Pons (tissue), 1 donor: ENCODE measurements at places on chromosomes 6 and 20.

DNA sequence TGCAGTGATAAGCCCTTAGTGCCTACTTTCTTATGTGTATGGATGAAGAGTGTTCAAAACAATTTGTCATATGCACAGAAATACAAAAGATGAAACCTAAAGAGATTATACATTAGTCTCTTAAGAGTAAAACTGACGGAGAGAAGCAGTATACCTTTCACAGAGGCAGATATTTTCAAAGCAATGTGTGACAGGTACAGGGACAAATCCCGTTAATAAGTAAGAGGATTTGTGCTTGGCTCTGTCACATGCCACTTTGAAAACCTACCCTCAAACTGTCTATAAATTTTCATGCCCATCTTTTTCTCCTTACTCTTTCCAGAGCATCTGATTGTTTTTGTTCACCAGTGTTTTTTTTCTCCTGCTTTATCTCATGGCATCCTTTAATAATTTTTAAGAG lies 741.3 kb upstream of the MMS22L start:
- no peak for DNase-seq

DNA sequence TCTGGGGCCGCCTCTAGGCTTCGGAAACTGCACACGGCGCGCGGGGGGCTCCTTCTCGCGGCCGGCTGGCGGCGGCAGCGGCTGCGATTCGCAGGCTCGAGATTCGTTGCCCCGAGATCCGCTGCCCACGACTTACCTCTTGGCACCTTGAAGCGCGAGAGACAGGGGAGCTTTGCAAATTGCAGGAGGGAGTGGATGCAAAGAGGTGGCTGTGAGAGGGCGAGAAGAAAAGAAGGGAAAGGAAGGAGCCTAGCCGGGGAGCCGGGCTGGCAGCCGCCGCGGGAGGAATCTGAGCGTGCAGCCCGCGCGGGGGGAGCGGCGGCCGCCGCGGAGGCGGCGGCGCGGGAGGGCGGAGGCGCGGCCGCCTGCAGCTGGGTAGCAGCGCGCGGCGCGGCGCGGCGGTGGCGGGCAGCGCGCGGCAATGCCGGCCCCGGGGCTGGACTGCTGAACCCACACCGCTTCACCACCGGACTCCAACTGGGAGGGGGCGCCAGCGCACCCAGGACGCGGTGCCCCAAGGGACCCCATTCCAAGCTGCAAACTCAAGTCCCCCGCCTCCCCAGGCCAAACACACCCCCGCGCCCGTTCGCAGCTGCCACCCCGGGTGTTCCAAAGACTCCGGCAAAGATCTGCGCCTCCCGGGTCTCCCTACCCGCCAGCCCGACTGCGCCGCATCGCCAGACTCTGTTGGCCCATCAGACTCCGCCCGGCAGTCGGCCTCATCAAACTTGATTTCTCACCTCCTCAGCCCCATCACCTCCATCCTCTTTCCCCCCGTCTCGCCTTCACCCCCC lies 44.2 kb upstream of the SUPT3H start:
- DNase-seq: peak; percentile 57

GRCh38 chr6:48490658-48491057 lies 379.7 kb upstream of the PTCHD4 start:
- DNase-seq: no peak

DNA sequence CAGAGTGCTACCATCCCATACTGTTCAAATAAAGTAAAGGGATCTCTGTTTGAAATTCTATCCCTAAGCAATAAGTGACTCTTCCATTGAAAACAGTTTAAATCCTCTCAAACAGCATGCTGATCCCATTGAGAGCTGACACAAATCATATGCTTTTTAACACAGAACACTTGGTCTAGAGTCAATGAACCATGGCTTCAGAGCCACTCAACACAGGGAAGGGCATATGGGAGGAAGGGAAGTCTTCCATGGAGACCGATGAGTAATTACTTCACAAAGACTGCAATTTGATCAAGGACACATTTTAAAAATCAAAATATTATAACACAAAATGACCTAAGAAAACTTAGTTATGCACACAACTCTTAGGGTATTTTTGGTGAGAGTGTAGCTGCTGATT lies 1073.0 kb upstream of the MAP3K7 start:
- DNase-seq: no peak

DNA sequence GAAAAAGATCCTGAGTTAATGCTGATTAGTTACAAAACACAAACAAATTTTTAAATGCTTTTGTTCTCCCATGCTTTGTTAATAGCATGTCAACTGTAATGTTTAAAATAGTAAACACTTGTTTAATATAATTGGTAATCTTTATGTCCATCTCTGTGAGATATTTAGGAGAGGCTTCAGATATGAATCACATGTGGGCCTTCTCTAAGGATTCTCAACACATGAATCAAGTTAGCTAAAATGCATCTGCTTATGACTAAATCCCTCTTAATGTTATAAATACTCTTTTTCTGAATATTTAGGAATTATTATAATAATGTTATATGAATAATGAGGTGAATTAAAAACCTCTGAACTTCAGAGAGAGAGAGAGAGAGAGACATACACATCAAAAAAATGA lies 345.9 kb upstream of the MANEA start:
- no peak for DNase-seq

DNA sequence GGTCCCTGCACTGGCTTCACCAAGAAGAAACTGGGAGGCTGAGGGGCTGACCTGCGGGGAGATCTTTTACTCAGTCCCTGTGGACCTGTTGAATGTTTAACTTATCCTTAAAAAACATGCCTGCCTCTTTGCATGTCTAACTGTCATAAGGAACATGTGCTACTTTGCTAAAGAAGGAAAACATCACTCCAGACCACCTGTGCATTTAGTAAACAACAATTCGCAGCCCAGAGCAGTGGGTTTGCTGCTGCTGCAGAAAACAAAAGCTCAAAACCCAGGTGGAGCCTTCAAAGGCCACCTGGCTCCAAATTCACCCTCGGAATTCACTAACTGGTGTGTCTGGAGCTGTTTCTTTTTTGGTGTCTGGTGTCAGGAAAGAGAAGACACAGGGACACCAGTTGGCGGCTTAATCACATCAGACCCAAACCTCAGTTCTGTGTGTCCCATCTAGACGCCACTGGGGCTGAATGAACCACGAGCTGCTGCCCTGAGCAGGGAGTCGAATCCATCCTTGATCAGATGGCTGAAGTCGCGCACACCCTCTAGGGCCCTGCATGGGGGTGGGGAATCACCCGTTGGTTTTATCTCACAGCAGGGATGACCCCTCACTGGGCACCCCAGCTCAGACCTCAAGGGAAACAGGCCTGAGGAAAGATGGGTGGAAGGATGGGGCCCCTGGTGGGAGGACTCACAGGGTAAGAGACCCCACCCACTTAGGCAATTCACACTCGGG lies 344.3 kb downstream of the PREX1 start:
- DNase-seq: no peak

DNA sequence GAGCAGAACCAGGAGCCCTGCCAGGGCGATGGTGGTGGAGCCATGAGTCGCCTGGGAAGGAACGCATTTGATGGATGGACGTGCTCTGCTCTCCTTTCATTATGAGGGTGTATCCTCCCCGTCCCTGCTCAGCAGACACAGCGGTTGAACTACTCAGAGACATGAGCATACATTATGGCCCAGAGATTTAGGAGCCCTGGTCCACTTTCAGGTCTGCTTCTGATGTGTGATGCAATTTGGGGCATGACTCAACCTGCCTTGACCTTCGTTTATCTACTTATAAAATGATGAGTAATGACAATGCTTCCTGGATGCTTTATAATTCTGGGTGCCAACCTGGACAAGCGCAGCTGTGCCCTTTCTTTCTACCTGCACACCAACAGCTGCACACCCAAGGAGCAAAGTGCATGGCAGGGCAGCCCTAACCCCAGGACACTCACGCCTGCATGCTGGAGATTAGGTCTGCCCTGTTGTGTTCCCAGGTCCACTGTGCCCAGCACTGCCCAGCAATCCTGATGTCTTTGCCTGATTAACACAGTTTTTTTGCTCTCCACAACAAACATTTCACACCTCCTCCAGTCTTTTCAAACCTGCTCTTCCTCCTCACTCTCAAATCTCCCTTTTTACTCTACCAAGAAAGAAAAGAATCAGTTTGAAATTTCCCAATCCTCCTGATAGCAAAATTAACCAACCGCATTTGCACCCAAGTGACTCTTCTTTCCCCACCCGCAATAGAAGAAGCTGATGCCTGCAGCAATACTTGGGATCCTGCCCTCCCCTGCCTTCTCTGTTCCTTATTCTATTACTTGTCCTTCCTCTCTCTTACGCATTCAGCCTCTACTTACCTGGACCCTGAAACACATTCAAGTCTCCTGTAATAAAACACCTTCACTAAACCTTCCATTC lies 81.2 kb downstream of the EZR start:
- DNase-seq: no peak

- DNase-seq: no peak
Measured at GRCh38 chr6:144500892-144501291, 215.8 kb downstream of the UTRN start.

DNA sequence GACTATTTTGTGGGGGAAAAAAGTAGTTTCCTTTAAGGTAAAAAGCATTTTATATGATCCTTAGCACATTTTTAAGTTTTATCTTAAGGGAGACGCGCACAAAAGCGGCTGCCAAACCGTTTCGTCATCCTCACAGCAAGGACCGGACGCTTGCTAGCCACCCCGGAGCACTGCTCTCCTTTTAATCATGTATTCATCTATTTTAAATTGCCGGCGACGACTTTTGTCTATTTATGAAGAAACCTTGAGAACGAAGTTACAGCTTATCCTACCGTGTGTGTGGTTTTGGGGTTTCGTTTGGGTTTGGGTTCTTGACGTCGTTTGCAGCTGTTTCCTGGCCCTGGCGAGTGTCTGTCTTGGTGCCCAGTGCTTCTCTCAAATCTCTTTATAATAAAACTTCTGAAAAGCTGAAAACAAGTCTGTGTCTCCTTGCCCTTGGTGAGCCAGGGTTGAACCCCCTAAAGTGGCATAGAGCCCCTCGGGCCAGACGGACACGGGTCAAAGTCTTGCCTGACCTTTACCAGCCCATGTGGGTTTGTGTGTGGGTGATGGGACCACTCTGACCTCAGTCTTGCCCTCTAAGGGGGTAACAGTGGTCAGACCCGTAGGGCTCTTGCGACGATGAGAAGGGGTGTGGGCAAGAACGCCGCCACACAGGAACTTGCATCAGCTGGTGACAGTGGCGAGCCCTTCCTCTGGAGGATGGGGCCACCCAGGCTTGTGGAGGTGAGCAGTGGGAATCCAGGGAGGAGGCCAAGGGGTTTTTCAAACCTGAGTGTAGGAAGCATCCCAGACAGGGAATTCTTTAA lies 117.6 kb downstream of the JPH2 start:
- DNase-seq: no peak

DNA sequence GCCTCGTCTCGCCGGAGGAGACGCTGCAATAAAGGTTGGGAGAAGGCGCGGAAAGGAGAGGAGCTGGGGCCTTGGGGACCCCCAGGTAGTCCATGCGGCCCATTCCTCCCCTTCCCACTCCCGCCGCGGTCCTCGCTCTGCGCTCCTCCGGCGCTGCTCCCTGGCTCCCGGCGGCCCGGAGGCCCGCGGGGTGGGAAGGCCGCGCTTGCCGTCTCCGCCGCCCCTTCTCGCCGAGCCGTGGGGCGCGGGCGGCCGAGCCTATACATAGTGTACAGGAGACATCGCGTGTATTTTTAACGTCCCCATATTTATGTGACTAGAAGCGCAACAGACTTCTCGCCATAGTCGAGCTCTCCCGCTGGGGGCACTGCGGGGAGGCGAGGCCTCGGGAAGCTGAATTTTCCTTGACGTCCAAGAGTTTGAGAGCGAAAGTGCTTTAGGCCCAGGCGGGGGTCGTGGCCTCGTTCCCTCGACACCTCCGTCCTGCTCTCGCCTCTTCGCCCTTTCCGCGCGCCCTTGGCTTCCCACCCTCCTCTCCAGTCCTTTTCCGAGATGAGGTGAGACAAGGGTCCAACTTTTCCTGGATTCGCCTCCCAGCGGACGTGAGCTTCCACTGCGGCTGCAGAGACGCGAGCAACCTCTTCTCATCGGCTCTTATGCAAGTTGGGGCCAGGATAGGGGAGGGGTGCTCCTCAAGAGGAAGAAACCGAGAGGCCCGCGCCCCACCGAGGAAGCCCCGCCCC lies 29.0 kb downstream of the SLC12A5 start:
- peak; percentile 60 for DNase-seq

DNA sequence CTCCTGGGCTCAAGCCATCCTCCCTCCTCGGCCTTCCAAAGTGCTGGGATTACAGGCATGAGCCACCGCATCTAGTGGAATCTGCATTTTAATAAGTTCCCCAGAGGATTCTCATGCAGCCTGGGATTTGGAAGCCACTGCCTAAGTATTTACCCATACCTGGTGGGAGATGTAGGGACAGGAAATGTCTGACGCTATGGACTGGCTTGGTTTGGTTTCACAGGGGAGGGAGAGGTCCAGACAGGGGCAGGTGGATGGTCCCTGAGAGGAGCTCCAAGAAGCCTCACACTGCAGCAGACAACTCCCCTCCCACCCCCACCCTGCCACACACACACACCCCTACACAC lies 4.4 kb downstream of the VSTM2L start:
- DNase-seq: no peak

DNA sequence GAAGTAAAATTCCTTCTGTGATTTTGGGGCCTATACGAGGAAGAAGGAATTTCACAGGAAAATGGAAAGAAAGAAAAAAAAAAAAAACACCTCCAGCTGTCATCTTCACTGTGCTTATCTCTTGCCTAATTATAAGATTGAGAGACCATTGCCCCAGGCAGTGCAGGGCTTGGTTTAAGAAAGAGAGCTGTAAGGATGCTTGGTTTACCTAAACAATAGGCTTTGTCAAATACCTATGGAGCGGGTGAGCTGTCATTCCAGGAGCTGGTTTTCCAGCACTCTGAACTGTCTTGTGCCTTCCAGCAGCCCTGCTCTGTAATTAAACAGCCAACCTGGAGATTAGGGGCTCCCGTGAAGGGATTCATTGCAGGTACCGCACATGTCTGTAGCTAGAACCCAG lies 137.8 kb downstream of the EDN3 start:
- DNase-seq: no peak

- no peak for DNase-seq
Measured at GRCh38 chr20:49769048-49769581, 43.5 kb upstream of the SLC9A8 start.

DNA sequence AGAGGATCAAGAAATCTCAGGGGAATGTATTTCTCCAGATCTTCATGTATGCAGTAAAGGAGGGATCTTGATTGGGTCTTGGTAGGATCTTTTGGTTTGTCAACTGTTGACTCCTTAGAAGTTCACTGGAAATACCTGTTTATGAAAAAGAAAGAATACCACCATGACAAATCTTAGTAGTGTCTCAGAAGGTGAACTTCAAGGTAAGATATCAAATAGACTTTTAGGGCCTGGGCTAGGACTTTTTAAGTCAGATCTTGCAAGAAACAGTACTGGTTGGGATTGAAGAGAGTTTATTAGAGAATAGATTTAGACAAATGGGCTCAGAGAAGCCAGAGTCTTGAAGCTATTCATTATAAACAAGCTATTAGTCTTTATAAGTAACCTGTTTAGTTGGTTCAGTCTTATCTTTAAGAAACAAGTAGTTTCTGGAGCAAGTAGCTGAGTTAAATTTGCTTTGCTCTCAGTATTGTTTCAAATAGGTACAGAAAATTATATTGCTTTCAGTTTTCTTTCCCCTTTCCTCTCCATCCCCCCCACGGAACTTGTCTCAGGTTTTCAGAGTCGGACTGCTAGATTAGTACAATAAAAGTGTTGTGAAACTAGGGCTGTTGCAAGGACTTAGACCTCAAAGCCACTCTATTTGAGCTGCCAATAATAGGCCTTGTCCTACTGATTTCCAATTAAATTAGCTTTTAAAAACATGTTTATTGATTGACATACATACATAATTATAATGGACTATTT lies 529.1 kb upstream of the CITED2 start:
- DNase-seq: peak; percentile 61

GRCh38 chr6:24504649-24505586 lies 10.1 kb downstream of the ALDH5A1 start:
- no peak for DNase-seq
